KG1 (cell line): ENCODE measurements at places on chromosomes 5 and 9.

DNA sequence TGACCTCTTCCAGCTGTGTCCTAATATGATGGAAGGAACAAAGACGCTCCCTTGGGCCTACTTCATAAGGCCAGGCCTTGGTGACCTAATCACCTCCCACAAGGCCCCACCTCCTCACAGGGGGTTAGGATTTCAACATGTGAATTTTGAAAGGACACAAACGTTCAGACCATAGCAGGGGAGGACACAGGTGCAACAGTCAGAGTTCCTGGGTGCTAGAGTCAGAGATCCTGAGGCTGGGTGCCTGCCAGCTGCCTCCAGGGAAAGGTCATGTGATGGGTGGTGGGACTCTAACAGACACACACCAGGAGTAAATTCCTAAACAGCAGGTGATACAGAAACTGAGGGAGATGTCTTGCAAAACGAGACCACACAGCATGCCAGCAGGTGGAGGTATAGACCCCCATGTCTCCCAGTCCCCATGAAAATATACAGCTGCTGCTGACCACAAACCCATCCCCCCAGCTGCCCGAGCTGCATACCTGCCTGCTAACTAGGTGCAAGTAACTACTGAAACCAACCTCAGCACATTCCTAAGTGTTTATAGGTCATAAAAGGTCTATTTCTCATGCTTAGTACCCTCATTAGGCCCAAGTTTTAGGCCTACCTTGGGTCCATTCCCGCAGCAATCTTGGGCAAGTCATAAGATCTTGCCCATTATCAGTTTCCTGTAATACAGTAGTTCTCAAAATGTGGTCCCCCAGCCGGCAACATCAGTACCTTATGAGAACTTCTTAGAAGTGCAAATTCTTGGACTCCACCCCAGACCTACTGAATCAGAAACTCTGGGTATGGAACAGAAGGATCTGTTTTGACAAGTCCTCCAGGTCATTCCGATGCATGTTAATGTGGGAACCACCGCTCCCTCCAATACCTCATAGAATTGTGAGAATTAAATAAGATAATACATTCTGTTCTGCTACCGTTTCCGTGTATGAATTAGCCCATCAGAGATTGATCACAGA lies 245.3 kb downstream of the ENC1 start:
- no peak for DNase-seq

DNA sequence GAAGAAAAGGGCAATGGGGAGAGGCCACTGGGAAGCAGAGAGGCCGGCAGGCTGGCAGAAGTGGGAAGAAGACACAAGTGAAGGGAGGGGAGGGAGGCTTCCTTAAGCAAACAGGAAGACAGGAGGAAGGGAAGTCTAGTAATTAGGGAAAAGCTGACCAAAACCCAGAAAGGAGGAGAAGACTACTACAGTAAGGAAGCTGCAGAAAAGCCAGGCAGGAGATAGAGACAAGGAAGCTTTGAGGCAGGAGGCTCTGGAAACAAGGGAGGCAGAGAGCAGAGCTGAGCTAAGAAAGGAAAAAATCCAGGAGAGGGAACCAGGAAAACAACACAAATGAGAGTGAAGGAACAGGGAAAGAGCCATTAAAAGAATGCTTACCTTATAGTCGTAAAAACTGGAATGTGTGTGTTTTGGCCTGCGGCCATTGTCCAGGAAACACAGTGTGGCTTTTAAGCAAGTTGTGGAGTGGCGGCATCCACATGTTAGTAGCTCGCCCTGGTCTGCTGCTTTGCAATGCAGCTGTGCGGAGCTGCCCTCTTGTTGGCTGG lies 317.1 kb upstream of the CLINT1 start:
- no peak for DNase-seq

GRCh38 chr9:792331-793260 lies 48.9 kb upstream of the DMRT1 start:
- no peak for DNase-seq

DNA sequence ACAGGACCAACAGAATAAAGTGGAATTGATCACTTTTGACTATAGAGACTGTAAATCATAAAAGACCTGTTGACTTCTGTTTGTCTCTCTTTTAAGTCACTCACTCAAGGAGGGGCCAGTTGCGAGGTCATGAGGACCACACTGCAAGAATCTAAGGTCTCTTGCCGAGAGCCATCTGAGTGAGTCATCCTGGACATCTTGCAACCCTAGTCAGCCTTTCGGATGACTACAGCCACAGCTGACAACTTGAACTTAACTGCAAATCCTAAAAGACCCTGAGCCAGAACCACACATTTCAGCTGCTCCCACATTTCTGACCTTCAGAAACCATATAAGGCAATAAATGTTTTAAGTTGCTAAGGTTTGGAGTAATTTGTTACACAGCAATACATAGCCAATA lies 129.7 kb upstream of the RAD23B start:
- no peak for DNase-seq

- DNase-seq: no peak
Measured at GRCh38 chr9:37617161-37617560, 24.8 kb upstream of the TOMM5 start.

DNA sequence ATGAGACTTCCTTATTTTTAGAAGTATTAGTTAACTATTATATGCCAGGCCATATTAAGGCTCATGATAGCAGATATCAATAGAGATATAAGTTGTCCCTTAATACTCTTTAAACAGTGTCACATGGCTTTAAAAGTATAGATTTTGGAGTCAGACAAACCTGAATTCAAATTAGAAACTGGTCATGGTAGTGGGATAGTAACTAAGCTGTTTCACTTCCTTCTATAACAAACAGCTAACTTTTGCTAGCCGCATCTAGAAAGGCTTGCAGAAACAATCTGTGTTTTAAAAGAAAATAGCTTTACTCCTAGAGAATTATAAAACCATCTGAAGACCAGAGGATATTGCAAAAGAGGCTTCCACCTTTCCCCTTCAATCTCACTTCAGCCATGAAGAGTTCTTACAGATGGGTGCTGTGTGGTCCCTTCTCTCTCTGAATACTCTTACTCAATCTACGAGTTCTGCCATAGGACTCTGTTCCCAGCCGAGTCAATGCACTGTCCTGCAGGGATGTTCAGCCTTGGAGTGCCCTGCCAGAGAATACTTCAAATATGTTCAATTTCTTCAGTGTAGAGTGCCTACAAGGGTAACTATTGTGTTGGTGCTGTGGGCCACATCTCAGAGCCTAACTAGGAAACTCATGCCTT lies 810.2 kb downstream of the EFNA5 start:
- no peak for DNase-seq
